Fibroblast of the aortic adventitia (primary cell): ENCODE measurements at places on chromosomes 12 and 14. TPM values are rescaled to one million over a fixed set of nuclear protein-coding genes. Genes with fewer than 3 reads are reported as not detected.

GRCh38 chr12:57219993-57220754 is 3.6 kb downstream of the NXPH4 start:
- no peak for DNase-seq

DNA sequence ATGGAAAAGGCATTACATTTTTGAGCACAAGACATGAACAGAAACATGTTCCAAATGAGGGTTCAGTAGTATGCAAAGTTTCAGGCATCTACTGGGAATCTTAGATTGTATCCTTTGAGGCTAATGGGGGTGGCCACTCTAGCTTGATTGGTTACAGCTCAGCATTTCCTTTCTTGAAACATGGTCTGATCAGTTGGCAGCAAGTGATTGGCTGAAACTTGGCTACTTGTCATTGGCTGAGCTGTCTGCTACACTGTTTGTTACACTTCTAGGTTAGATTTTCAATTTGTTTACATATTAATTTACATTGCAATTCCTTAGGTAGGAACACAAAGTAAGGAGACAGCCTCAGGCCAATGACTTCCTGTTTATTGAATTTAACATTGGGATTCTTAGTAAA is 918.0 kb upstream of the SEL1L start:
- no peak for DNase-seq

- no peak for DNase-seq
Measured at GRCh38 chr12:62774794-62775193, 160.2 kb downstream of the PPM1H start.

DNA sequence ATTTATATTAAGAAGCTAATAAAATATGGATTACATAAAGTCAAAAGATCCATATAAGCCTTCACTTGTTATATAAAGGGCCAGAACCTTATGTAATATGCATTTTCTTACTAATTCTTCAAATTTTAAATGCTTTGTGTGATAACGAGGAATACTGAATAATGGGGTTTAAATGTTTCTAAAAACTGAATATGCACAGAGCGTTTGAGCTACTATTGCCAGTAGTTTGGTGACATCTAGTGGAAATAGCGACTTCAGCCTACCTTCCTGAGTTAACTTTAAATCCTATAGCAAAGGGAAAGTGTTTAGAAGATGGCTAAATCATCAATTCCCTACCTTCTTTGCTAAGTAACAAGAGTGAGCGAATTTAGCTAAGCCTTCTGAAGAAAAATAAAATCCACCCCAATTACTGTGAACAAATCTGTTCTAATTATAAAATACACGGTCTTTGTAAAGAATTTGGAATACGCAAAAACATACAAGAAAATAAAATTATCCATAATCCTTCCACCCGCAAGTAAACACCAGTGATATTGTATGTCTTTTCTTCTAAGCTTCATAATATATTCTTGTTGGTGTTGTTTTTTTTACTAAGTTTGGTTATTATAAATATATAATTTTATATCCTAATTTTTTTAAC is 115.5 kb upstream of the G2E3 start:
- DNase-seq = peak; percentile 70

DNA sequence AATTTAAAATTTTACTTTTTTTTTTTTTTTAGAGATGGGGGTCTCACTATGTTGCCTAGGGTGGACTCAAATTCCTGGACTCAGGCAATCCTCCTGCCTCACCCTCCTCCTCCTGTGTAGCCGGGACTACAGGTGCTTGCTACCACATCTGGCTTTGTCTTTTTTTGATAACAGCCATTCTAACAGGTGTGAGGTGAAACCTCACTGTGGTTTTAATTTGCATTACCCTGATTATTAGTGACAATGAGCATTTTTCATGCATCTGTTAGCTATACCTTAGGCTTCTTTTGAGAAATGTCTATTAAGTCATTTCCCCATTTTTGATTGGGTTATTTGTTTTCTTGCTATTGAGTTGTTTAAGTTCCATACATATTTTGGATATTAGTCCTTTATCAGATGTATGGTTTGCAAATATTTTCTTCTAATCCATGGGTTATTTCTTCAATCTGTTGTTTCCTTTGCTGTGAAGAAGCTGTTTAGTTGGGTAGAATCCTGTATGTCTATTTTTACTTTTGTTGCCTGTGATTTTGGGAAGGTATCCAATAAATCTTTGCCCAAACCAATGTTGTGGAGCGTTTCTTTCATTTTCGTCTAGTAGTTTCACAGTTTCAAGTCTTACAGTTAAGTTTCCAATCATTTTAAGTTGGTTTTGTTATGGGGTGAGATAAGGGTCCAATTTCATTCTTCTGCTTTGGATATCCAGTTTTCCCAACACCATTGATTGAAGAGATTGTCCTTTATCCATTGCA is 86.1 kb downstream of the MYF5 start:
- no peak for DNase-seq

- DNase-seq = peak; percentile 35
Measured at GRCh38 chr14:26730929-26731618, 133.2 kb upstream of the NOVA1 start.

DNA sequence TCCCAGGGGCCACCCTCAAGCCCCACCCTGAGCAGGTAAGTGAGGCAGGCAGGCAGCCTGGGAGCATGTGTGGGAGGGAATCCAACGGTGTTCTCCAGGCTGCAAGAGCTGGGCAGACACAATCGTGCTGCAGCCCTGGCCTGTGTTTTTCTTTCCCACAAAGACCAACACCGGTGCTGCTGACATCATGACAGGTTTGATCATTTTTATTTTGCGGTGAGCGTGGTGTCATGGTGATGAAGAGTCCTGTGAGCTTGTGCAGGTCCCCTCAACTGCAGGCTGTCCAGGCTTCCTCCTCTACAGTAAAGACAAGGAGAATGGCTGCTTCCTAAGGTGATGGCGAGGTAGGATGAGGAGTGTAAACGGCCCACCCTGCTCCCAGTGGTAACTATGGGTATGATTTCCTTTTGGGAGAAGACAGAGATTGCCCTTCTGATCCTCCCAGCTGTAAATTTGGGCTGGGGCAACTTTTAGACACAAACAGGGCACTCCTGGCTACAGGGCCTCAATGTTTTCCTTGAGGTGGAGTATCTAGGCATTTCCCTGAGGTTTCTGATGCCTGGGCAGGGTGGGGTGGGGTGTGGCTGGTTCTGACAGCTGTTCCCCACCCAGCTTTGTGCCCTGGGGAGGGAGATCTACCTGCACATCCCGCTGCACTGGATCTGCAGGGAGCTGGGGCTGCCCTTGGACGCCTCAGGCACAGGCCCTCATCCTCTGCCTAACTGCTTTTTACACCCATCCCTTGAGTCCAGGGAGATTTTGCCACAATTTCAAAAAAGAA is 109.1 kb downstream of the VCPKMT start:
- no peak for DNase-seq

DNA sequence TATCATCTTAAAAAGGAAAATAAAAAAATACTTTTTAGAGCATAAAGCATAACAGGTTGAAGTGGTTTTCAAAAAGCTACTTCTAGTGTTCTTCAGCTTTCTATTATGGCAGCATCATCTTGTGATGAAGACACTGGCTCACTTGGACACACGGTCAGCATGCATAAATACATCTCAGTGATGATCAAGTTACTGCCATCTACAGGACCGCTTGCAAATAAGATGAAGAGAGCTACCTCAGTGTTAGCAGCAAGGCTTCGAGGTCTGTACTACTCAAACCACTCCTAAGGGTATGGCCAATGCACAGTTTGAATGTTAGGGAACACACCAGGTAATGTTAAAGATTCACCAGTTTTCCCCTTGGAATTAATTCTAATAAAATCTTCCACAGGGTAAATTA is 58.8 kb downstream of the GALC start:
- no peak for DNase-seq

GRCh38 chr12:132388379-132389015 is 59.1 kb upstream of the GALNT9 start:
- DNase-seq = no peak

- DNase-seq = peak; percentile 47
Measured at GRCh38 chr14:32939254-32940065, 781 bp downstream of the NPAS3 start.

- DNase-seq = no peak
Measured at GRCh38 chr12:31300783-31301182, 25.2 kb downstream of the SINHCAF start.

- DNase-seq = no peak
Measured at GRCh38 chr12:131738196-131738595, 27.3 kb downstream of the SFSWAP start.

DNA sequence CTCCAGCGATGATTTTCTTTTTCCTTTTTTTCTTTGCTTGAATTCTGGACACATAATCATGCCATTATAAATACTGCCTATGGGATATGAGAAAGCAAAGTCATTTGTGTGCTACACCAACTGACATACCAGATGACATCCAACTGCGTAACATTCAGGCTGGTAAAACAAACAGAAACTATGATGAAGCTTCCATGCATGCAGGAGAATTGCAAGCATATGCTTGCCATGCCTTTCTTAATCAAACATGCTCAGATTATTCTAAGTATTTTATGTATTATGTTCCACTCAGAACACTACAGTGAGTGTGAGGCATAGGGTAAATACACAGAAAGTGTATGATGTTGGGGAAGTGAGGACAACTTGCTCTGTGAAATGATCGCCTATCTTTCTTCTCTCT is 97.4 kb downstream of the C12orf50 start:
- peak; percentile 10 for DNase-seq

GRCh38 chr12:112191201-112191600 is 65.8 kb downstream of the TRAFD1 start:
- no peak for DNase-seq

DNA sequence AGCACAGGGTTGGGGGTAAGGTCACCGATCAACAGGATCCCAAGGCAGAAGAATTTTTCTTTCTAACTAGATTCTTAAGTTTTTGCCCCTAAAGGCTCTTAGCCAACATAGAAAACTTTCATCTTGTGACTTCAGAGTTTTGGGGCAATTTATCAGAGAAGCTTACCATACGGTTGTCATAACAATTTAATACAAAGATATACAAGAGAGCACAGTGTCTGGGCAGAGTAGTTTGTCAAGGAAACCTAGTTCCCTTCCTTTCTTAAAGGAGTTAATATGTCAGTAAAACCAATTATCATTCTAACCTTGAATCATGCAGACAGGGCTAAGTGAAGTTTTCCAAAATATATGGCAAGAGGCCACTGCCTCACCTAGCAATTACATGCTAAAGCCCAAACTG is 18.4 kb downstream of the NR2C1 start:
- no peak for DNase-seq

DNA sequence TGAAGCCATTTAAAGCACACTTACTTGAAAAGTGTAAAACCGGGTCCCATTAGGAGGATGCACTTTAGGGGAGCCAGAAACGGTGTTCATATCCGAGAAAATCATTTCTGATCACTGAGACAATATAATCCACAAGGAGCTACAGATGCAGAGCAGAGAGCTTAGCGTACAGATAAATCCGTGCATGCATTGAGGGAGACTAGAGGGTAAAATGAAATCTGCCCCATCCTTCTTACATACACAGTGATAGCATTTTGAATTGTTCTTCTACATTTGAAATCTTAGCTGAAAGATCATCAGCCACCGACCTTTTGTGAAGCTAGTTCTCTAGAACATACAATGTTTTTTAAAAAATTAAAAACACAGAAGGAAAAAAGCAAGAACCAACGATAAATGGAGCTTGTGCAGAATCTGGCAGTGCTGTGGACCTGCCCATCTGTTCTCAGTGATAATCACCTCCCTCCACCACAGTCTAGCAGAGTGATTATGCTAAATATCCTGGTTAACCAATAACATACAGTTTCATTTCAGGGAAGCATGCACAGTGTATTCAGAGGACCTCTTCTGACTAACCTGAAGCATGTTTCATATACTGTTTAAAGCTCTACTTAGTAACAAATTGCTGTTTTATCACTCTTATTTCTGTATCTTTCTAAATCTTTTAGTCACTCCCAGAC is 161.1 kb downstream of the PPFIA2 start:
- DNase-seq = no peak

- DNase-seq = no peak
Measured at GRCh38 chr12:110778833-110779577, 36.3 kb upstream of the PPP1CC start.

DNA sequence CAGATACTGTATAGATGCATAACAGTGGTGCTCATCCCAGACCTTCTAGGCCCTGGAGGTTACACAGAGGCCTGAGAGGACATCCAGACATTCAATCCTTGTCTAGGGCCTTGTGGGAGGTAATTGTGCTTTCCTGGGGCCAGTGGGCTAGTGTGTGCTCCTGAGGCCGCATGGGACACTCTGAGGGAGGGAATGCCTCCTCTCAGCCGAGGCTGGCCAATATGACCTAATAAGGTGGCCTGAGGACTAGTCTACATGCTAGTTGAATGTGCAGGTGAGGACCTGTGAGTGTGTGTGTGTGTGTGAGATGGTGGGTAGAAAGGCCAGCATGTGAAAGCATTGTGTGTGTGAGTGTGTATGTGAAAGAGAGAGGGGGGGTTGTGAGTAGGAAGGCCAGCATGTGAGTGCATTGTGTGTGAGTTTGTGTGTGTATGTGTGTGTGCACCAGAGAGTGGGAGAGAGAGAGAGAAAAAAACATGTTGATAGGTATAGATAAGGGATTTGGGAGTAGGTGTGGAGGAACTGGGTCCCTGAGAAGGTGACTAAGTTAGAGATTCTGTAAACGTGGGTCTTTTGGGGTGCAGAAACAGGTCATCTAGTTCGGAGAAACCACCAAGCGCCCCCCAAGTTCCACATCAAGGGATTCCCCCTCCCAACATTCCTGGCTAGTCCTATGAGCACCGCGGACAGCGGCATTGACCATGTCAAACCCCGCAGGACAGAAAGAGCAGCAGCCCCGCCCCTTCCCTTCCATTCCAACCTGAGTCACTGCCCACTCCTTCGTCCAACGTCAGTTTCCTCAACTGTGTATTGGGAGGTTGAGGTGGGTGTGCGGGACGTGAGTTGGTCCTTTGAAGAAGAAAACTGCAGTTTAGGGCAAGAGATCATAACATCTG is 9.7 kb upstream of the KRT81 start:
- no peak for DNase-seq

GRCh38 chr14:61320806-61321384 is 484 bp upstream of the PRKCH start:
- no peak for DNase-seq

DNA sequence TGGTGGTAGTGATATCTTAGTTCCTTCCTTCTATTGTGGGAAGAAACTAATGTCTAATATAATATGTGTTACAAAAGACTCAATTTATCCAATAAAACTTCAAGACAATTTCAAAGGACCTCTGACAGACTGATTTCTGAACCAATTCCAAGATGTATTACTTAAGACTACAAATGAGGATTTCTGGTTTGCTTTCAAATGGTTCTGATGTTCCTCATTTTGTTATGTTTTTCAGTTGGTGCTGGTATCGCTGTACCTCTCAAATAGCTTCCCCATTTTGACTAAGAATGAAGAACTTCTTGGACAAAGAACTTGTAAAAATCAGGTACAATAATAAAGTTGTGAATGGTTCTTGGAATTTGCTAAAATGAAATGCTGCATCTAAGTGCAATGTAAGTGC is 19.4 kb upstream of the MBIP start:
- no peak for DNase-seq

PIWIL1 gene
- not detected in 2 replicates for total RNA-seq

OASL gene
- total RNA-seq = 0.33 TPM in 1 of 2 replicates, not detected in the other

NDRG2 gene
- total RNA-seq = 1.8 and 10.5 TPM in 2 replicates

MYBPC1 gene
- total RNA-seq = not detected in 2 replicates

SERPINA12 gene
- total RNA-seq = not detected in 2 replicates

TAS2R10 gene
- 2.3 TPM in 1 of 2 replicates, not detected in the other for total RNA-seq

TNS2 gene
- total RNA-seq = 60.5 and 77.4 TPM in 2 replicates

TMEM63C gene
- total RNA-seq = 1.9 TPM in 1 of 2 replicates, not detected in the other

NPAS3 gene
- 0.36 and 0.65 TPM in 2 replicates for total RNA-seq

SELPLG gene
- 0.57 and 1.5 TPM in 2 replicates for total RNA-seq

GLS2 gene
- total RNA-seq = 0.36 TPM in 1 of 2 replicates, not detected in the other

ETNK1 gene
- total RNA-seq = 37.6 and 51.1 TPM in 2 replicates

SDR9C7 gene
- total RNA-seq = not detected in 2 replicates

CLEC14A gene
- 0.63 and 4.5 TPM in 2 replicates for total RNA-seq

CRIP2 gene
- 32.9 and 54.3 TPM in 2 replicates for total RNA-seq
